Myocyte (in vitro differentiated cells): ENCODE measurements at places on chromosomes 3 and 15. TPM values are rescaled to one million over a fixed set of nuclear protein-coding genes. Genes with fewer than 3 reads are reported as not detected.

Gene SCN11A
- not detected in 2 replicates for total RNA-seq

DNA sequence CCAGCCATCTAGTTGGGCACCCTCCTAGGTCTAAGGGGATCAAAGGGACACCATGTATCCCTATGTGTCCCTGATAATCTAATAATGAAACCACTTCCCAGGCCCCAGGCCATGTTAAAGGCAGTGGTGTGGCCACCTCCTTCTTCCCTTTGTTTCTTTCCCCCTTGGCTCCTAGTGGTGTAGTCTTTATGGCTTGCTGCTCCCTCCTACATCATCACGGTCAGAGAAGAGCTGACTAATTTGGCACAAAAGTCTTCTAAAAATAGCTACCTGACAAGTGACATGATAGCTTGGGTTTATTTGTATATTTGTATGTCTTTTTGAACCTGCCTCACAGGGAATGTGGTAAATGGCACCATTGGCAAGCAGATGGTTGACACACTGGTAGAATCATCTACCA lies 131.0 kb upstream of the CHRM5 start:
- DNase-seq: peak; percentile 14

DNA sequence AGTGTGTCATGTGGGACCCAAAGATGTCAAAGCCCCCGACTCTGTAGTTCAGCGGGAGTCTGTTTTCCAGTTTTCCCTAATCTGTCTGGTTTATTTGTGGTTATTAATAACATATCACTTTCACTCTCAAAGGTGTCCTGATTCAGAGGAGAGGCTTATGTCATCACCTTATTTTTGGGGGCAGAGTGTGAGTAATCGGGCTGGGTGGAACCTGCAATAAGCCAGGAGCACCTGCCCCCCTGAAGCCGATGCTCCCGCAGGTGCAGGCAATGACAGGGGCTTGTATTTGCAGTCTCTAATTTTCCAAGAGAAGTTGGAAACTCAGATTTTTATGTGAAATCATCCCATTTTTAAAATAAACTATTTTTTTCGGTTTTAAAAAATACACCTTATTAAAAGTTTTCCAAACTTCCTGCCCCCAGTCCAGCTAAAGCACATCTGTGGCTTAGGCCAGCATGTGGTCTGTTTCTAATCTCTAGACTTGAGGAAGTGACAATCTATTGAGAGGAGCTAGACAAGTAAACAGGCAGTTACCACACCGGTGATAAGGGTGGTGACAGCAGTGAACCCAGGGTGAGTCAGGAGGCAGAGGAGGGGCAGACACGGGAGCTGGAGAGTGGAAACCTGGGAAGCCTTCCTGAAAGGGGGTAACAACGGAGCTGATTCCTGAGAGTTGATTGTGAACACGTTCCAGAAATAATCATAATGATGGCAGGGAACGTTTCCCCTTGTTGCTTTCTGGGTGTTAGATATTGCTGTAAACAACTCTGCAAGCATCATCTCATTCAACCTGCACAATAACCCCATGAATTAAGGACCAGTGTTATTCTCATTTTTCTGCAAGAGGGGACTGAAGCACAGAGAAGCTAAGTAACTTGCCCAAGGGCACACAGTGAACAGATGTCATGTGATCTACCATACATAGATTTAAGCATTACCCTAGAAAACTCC lies 37.2 kb downstream of the BHLHE40 start:
- DNase-seq: no peak

Gene COX5A
- total RNA-seq: 140 and 153 TPM in 2 replicates

Gene STARD9
- total RNA-seq: 5.4 and 10.1 TPM in 2 replicates

DNA sequence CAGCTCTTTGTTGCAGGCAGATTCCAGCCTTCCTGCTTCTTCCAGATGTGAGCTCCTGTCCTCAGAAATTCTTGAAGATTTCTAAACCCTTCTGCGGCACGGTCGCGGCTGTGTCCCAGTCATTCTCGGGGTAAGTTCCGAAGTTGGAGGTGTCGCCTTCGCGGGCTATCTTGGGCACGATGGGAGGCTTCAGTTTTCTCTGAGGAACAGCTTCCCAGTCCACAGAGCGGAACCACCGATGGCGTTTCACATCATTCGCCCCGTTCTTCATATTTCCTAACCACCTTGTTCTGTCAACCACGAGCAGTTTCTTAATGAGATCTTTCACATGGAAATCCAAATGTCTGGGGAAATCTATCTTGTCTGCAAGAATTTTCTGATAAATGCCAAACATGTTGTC lies 24.7 kb upstream of the CERS3 start:
- no peak for DNase-seq

Gene EEFSEC
- total RNA-seq: 5.7 and 8.6 TPM in 2 replicates

- DNase-seq: peak; percentile 6
Observed at GRCh38 chr15:88681610-88682221, 42.9 kb downstream of the ISG20 start.

Gene ZNF197
- total RNA-seq: 25.0 and 25.2 TPM in 2 replicates

DNA sequence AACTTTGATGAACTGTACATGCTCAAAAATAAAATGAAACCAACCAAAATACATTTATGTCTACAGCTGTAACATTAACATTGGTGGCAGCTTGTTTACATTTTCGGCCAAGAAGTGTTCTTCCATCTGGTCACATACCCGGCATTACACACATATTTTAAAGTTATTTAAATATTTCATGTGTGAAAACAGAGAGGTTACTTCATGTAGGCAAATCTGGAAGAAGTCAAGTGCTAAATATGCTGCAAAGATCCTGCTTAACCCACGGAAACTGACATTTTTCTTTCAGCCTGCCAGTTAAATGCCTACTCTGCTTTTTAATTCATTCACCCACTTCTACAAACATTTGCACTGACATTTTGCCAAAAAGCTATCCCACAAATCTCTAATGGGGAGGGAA lies 69.7 kb downstream of the MB21D2 start:
- no peak for DNase-seq

- DNase-seq: no peak
Observed at GRCh38 chr3:176798680-176799079, 398.6 kb downstream of the TBL1XR1 start.

Gene MYL3
- total RNA-seq: 4.5 and 7.8 TPM in 2 replicates

DNA sequence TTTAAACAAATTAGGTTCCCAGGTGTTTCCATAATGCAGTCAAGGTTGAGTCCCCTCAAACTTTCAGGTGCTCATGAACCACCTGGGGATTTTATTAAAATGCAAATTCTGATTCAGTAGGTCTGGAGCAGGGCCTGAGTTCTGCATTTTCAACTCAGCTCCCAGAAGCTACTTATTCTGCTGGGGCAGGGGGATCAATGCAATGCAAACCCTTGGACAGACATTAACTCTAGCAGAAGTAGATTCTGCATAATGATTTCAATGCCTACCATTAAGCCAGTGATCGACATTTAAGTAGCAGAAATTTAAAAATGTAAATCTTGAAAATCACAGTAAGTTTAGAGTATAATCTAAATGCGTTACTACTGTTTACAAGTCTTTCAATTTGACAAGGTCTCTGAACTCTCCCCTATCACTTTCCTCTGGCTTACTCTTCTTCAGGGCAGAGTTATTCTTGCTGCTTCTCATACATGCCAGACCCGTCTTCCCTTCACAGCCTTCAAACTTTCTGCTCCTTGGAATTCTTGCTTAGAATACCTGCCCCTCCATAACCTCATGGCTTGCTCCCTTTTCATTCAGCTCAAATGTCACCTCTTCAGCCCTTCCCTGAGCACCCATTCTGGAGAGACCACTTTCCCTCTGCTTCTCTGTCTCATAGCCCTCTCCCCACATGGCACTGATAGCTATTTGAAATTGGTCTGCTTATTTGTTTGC lies 19.3 kb upstream of the DPPA4 start:
- DNase-seq: no peak

GRCh38 chr3:49397470-49397869 lies 14.3 kb downstream of the RHOA start:
- DNase-seq: peak; percentile 64

GRCh38 chr3:94303266-94303665 lies 240.4 kb downstream of the NSUN3 start:
- DNase-seq: no peak

DNA sequence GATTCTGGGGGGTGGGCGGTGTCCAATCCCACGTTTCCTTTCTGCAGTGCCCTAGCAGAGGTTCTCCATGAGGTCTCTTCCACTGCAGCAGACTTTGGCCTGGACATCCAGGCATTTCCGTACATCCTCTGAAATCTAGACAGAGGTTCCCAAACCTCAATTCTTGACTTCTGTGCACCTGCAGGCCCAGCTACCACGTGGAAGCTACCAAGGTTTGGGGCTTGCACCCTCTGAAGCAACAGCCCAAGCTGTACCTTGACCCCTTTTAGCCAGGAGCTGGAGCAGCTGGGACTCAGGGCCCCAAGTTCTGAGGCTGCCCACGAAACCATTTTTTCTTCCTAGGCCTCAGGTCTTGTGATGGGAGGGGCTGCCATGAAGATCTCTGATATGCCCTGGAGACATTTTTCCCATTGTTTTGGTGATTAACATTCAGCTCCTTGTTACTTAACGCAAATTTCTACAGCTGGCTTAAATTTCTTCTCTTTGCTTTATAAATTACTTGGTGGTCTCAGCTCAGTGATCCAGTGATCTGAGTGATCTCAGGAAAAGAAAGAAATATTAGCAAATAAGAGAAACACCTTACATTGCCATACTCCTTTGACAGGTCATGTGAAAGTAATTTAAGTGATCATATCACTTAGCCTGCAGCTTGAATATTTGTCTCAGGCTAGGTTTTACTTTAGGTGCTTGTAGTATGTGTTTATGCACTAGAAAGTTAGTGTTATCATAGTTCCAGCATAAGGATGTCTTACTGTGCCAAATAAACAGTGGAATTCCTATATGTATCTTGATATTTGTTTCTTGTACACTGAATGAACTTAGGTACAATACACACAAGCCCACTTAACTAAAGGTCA lies 3.0 kb downstream of the SNAP23 start:
- DNase-seq: no peak

- DNase-seq: no peak
Observed at GRCh38 chr15:100043692-100044091, 298.1 kb downstream of the ADAMTS17 start.

GRCh38 chr3:44913868-44914468 lies 39.6 kb downstream of the TGM4 start:
- peak; percentile 82 for DNase-seq

DNA sequence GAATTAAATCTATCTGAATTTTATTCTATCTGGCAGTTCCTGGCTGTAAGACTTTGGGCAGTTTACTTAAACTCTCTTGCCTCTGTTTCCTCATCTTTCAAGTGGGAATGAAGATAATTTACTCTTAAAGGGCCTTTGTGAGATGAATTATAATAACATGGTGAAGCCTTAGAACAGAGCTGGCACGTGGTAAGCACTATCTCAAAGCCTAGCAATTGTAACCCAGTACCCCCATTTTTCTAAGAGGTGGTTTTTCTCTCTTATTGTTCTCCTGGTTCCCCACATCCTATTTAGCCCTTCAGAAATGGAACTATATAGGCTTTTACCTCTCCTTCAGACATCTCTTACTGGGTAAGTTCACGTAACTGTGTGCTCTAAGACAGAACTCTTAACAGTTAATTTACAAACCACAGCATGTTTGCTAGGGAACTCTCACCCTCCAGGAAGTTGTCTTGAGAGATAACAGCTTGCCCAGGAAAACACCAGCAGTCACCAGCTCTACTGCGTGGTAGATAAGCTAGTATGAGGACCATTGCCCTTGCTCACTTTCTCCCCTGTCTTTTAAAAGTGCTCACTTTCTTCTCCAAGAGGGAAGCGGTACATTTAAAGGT lies 12.3 kb upstream of the CRBN start:
- no peak for DNase-seq

Gene CPNE4
- 0.24 and 1.8 TPM in 2 replicates for total RNA-seq

DNA sequence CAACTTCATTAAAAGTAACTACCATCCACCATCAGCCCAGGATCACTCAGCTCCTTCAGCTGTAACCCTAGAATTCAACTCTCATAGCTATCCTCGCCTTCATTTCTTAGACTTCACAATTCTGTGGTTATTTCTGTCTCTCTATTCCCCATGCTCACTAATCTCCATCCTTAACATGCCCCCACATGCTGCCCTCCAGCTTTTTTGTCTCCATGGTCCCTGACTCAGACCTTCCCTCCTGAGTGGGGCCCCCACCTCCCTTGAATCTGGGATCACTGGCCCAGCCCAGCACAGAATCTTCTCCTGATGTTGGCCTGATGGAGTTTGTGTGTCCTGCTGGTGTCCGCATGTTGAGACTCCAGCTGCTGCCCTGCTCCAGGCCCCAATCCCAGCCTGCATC lies 41.7 kb downstream of the CHST14 start:
- no peak for DNase-seq

Gene ZNF662
- total RNA-seq: 1.1 and 1.3 TPM in 2 replicates

DNA sequence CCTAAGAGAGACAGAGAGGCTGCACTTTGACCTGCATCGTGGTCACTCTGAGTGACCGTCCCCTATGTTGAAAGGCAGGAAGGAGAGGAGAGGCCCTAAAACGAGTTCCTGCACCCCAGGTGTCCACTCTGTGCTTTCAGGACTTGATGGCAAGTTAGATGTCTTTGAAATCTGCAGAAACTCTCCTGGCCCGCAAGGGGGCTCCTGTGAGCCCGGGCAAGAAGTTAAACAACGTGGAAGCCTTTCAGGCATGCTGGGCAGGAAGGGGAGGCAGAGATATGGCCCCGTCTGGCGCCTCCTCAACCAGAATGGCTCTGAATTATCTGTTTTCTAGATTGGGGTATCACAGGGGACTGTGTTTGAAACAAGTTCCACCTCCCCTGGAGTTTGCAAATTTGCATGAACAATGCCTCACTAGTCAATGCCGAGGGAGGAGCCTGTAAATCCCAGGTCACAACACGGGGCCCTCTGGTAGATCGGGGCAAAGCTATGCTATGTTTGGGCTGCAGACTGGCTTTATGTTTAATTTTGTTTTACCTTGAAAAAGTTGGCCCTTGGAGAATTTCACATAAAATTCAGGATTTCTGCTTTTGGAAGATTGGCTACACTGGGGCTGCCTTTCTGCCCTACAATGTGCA lies 9.8 kb downstream of the CTXND1 start:
- DNase-seq: peak; percentile 26

Gene FAM240A
- total RNA-seq: not detected in 2 replicates

Gene TYRO3
- total RNA-seq: 3.9 and 9.6 TPM in 2 replicates

DNA sequence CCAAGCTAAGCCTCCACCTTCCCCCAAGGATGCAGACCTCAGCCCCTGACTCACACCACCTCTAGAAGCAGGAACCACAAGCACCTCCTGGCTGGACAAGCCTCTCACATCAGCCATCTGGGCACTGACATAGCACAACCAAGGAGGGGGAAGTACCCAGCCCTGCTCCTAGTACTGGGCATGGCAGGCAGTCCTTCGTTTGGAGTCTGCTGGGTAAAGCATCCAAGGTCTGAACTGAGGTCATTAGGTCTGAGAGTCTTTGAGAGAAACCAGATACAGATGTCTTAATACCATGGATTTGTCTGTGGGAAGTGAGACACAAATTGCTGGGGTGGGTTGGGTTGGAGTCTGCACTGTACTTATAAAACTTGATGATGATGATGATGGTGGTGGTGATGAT lies 61.8 kb downstream of the CCDC33 start:
- no peak for DNase-seq

GRCh38 chr15:36967929-36968328 lies 132.4 kb downstream of the MEIS2 start:
- DNase-seq: no peak

DNA sequence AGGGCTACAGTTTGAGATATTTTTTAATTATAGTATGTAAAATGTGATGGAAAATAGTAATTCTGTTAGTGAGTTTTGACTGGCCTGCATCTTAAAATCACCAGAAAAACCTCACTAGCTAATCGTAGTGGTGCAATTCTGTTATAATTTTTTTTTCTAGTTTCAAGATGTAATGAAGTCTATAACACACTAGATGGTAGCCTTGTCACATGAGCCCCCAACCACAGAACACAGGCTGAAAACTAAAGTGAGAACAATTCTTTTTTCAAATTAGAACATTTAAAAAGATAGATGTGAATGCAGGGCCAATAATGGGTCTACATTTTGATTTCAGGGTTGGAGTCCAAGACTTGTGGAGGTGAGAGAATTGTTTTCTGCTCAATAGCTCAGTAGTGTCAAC lies 83.3 kb upstream of the KCNH8 start:
- DNase-seq: no peak
